Kidney (tissue), 22 donors: ENCODE measurements at places on chromosomes 1 and 21.

DNA sequence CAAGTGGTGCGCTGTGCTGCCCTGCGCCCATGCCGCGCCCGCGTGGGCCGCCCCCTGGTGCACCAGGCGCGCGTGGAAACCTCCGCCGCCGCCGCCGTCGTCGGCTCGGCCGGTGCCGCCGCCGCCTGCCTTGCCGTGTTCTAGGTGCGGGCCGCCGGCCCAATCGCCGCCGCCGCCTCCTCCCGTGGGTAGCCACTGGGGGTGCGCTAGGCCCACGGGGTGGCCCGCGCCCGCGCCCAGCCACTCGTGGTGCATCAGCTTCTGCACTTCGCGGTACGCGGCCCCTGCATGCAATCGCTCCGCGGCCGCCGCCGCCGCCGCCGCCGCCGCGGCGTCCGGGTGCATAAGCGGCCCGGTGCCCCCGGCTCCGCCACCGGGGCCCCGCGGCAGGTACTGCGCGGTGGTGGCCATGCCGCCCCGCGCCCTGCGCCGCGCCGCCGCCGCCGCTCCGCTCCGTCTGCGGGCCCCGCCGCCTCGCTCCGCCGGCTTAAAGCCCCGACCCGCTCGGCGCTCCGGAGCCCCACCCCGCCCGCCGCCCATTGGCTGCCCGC, at the start of gene POU3F1:
TSS of gene POU3F1 (minus strand) at position 461 of the 551 bp plus-strand sequence. CDS start at position 411, 50 bp downstream.
- H3K27ac ChIP-seq: no peak within 1 kb of the TSS
- no peaks in the 10 kb centered on the region for H3K36me3 ChIP-seq
- peaks cover 23% of the 10 kb centered on the region for H3K27me3 ChIP-seq
- no peak for DNase-seq
- peak within 1 kb of the TSS; percentile 46 for H3K4me3 ChIP-seq

DNA sequence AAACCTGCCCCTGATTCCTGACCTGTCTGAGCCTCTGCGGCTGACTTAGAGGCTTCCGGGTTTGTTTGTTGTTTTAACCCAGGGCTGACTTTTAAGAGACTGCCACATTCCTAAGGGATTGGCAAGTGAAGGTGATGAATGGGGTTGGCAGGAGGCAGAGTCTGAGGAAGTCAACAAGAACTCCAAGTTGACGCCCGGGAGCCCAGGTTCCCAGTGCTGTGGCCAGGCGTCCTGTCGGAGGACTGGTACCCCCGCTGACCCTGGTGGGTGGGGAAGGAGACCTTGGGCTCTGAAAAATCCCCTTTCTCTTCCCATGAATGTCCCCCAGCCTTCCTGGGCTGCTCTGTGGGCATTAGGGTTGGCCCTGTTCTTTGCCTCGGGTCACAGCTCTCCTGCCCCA, 19.7 kb upstream of the EPS8L3 start:
- DNase-seq: peak; percentile 78
- H3K36me3 ChIP-seq: no peaks in the 10 kb centered on the region
- no peak overlapping the region for H3K4me3 ChIP-seq
- H3K27me3 ChIP-seq: no peaks in the 10 kb centered on the region

- H3K4me3 ChIP-seq: no peak overlapping the region
Measured at GRCh38 chr1:168468822-168469221, 75.0 kb downstream of the XCL2 start.

DNA sequence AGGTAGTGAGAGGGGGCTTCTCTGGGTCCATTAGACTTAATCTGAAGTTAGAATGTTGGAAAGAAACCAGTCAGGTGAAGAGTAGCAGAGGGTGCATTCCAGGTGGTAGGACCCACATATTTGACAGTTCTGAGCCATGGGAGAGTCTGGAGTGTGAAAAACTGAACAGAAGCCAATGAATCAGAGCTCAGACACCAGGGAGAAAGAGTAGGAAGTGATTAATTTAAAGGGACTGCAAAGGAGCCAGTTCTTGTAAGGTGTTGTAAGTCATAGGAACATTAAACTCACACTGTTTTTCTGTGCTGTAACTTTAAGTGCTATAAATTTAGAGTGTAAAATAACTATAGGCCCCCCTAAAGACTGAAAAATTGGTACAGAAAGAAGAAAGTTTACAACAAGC, 5.9 kb upstream of the DHX9 start:
- no peaks in the 10 kb centered on the region for H3K36me3 ChIP-seq
- H3K4me1 ChIP-seq: no peaks in the 10 kb centered on the region
- no peaks in the 10 kb centered on the region for H3K27me3 ChIP-seq
- no peak overlapping the region for H3K4me3 ChIP-seq

GRCh38 chr1:175744833-175745232, 1.4 kb upstream of the TNR start:
- H3K4me3 ChIP-seq: no peak overlapping the region
- H3K27ac ChIP-seq: no peak overlapping the region
- no peaks in the 10 kb centered on the region for H3K36me3 ChIP-seq
- H3K4me1 ChIP-seq: no peaks in the 10 kb centered on the region

DNA sequence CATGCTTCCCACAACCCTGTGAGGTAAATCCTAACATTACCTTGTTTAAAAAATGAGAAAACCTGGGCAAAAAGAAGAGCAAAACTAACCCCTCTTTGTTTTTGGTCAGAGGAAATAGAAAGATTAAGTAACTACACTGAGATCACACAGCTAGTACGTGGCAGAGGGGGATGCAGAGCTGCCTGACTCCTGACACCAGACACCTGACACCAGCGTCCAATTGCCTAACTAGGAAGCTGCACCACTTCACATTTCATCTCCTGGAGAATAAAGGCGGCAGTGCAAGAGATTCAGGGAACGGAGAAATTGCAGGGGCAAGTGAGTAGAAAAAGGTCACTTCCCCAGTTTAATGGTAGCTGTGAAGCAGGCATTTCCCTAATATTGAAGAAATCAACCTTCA, 229.3 kb upstream of the PTBP2 start:
- H3K4me1 ChIP-seq: no peaks in the 10 kb centered on the region
- no peak overlapping the region for H3K27ac ChIP-seq
- DNase-seq: peak; percentile 42
- H3K4me3 ChIP-seq: no peak overlapping the region

GRCh38 chr1:55285834-55286233, 70.7 kb upstream of the USP24 start:
- H3K36me3 ChIP-seq: no peaks in the 10 kb centered on the region
- H3K4me1 ChIP-seq: no peaks in the 10 kb centered on the region
- no peak overlapping the region for H3K4me3 ChIP-seq
- no peak for DNase-seq
